PC-9 (cell line): ENCODE measurements at places on chromosomes 12 and 14.

GRCh38 chr12:26697217-26697616 lies 135.8 kb downstream of the ITPR2 start:
- no peak for DNase-seq

DNA sequence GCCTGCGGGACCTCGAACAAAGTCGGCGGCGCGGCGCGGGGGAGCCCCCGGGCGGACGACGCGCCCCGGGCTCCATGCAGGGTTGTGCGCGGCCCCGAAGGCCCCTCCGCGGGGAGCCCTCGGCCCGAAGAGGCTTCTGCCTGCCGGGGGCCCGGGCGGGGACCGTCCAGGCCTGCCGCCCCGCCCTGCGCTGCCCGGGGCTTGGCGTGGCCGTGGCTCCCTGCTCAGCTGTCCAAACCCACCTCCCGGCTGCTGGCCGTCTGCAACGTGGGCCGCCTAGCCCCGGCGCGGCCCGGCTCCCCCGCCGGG lies 670 bp downstream of the DYRK2 start:
- DNase-seq, result no peak

GRCh38 chr12:66066137-66066928 lies 64.2 kb downstream of the LLPH start:
- no peak for DNase-seq

DNA sequence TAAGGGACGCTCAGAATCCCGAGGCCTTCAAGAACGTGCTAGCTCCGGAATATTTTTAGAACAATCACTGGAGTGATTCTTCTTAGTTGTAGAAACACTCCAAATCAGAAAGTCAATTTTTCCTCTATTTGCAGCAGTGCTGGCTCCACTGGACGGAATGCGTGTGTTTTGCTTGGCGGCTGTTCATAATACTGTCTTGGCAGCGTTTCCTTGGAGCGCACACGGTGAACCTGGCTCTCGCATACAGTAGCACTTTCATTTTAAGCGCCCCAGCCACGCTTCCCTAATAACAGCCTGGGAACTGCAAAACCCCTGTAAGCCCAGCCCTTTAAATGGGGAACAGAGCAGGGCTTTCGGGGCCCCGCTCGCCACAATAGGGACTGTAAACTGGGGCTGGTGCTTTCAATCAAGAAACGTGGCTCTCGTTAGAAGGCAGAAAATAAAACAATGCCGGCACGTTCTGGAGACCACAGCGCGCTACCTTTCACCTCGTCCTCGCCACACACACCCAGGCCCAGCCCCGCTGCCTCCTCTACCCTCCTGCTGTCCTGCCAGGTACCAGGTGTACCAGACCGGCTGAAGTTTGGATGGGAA lies 79.9 kb downstream of the BCL11B start:
- no peak for DNase-seq

DNA sequence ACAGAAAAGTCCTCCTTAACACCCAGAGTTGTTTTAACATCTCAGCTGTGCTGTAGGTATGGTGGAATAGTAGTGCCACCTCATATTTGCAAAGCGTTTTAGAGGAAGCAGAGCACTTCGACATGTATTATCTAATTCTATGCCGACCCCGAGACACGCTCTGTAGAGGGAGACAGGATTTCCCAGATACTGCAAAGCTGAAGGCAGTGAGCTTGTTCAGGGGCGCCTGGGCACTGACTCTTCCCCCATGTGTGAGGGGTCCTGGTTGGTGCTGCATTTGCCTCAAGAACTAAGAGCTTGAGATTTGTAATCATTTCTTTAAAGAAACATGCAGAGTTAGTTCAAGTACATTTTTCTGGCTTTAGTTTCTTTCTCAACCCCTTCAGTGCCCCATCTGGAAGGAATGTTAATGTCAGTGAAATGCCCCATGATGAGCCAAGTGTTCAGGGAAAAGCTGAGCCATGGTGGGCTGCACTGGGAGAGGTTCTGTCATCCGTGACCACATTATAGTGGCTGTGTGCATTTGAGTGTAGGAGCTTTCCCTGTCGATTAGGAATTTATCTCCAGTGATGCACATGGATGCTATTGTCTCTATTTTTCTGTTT lies 66.3 kb downstream of the MBIP start:
- no peak for DNase-seq

GRCh38 chr12:118060301-118061010 lies 523 bp downstream of the WSB2 start:
- DNase-seq, result no peak

- no peak for DNase-seq
These were observed 13.3 kb downstream of the RAP1B start for GRCh38 chr12:68623984-68624383.

GRCh38 chr14:91036741-91037469 lies 23.5 kb downstream of the RPS6KA5 start:
- DNase-seq, result no peak

DNA sequence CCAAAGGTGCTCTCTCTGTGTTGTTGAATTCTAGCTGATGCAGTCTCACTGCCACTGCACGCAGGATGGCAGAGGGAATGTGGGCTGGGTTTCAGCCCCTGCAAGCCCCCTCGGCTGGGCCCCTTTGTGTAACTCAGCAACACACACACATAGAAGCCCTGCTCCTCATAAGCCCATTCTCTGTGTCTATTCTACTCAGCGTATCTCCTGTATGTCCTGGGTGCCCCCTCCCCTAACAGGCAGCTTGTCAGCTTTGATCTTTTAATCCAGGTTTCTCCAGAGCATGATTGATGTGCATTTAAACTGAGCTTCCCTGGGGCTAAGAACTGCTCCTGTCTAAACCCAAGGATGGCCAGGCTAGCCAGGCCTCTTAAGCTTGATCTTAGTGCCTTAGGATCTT lies 43.0 kb downstream of the SRRM4 start:
- DNase-seq, result no peak

DNA sequence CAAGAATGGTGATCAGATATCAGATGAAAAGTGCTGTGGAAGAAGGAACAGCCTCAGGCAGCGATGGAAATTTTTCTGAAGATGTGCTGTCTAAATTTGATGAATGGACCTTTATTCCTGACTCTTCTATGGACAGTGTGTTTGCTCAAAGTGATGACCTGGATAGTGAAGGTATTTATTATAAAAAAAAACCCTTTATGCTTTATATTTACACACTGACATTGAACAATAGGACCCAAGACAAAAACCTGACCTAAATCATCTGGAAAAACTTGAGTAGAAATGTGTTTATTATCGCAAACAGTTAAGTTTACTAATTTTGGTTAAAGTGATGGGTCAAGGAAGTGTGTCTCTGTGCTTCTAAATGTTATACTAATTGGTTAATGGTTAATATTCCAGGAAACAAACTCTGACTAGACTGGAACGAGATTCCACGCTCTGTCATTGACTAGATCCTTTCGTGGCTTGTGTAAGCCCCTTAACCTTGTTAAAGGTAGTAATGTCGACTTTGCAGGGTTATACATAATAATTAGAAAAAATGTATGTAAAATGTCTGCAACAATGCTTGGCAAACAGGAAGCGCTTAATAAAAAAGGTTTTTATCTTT lies 62.7 kb downstream of the LRRK2 start:
- no peak for DNase-seq

DNA sequence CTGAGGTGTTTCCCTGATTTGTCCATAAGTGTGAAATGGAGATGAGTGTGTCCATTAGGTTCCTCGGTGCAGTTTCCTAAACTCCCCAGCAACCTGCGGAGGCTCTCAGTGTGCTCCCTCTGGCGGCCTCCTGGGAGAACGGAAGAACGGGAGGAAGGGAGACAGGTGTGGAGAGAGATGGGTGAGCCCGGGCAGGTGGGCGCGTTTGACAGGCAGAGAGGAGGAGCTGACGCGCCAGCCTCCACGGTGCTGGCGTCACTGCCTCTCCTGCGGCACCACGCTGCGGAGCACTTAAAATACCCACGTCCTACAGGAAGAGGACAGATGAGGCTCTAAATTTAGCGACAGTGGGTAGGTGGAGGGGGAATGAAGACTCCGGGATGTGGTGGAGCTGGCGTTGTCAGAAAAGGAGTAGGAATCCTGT lies 26.8 kb upstream of the PEX5 start:
- DNase-seq, result peak; percentile 69

GRCh38 chr14:32142754-32143437 lies 58.9 kb upstream of the RNU6-7 start:
- no peak for DNase-seq

- DNase-seq, result no peak
These were observed 24.0 kb upstream of the NUDT14 start for GRCh38 chr14:105204931-105205672.

DNA sequence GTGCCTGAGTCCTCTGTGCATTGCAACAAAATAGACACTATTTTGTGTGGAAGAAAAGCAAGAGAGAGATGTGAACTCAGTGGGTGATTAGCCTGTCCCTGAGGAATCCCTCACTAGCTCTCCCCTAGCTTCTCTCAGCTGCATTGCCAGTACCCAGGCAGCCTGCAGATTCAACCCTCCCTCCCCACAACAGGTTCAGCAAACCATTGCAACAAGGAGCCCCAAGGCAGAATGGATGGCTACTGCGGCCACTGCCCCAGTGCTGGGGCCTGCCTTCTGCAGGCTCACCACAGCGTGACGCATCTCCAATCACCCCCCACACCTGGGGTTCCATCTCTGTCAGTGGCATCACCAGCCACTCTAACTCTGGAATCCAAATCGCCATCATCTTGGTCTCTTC lies 2.3 kb downstream of the CRACR2A start:
- DNase-seq, result no peak

- no peak for DNase-seq
These were observed 672.4 kb upstream of the FLRT2 start for GRCh38 chr14:84857571-84857970.

DNA sequence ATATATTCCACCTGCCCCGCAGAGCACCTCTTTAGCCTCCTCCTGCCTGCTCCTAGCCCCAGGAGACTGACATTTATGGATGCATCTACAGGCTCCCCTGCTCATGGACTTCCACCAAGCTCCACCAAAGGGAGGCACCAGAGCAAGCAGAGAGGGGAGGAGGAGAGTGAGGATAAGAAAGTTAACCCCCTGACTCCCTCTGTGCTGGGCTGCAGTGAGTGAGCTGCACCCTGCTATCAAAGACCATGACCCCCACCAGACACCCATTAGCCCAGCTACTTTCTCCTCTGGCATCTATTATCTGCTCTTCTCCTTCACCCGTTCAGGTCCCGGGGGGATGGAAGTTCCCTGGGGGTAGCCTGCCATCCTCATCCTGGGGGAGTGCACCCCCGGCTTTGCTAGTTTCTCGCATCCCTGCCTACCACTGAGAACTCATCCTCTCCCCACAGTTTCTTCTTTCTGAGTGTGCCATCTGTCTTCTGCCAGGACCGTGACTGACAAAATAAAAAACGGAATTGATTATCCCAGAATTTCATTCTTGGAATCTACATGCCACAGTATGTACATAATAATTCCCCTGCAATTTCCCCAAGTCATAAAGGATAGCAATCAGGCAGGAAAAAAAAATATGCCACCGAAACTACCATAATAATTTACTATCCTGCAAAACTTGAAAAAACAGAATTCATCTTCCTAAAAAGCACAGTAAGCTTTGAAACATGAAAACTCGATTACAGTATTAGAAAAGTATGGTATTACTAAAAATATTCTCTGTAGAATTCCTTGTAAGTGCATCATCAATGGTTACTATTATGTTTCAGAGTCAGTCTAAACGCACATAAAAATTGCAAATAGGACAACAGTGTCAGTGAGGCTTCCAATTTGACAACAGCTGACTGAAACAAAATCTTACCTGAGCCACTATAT lies 45.2 kb downstream of the FOXN3 start:
- DNase-seq, result no peak

- no peak for DNase-seq
These were observed 22.6 kb downstream of the CHGA start for GRCh38 chr14:92945544-92945943.

DNA sequence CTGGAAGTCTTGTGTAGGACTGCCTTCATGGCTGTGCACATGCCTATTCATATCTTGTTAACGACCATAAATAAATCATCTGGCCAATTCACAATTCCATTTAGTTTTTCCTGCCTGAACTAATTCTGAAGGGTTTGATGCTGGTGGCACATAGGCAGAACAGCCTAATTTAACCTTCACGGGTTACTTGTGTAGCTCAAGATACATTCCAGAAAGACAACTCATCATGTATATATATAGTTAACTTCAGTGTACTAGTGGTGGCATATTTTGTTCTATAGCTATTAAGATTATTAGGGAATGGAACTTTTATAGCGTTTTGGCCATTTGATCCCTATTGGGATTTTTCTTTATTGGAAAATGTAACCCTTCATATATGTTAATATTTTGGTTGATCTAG lies 31.4 kb downstream of the CFAP54 start:
- no peak for DNase-seq

DNA sequence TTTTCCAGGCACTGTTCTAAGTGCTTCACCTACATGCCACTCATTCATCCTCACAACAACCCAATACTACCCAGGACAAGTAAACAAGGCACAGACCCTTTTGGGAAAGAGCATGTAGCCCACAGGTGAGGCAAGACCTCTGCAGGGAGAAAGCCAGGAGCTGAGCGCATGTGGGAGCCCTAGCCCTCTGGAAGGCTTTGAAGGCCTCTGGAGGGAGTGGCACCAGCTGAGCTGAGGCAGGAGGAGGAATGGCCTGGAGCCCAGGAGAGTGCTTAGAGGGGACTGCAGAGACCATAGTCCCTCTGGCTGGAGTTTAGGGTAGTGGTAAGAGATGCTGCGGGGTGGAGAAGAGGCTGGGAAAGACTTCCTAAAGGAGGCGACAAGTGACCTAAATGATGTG lies 516.5 kb downstream of the FUT8 start:
- DNase-seq, result no peak

DNA sequence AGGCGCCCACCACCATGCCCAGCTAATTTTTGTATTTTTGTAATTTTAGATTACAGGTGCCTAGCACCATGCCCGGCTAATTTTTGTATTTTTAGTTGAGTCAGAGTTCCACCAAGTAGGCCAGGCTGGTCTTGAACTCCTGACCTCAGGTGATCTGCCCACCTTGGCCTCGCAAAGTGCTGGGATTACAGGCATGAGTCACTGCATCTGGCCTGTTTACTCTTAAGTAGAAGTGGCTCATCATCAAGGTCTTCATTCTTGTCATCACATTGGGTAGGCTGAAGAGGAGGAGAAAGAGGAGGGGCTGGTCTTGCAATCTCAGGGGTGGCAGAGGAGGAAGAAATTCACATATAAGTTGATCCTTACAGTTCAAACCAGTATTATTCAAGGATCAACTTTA lies 152.4 kb upstream of the ATP2B1 start:
- no peak for DNase-seq

GRCh38 chr14:29352706-29353080 lies 575.0 kb downstream of the PRKD1 start:
- no peak for DNase-seq

DNA sequence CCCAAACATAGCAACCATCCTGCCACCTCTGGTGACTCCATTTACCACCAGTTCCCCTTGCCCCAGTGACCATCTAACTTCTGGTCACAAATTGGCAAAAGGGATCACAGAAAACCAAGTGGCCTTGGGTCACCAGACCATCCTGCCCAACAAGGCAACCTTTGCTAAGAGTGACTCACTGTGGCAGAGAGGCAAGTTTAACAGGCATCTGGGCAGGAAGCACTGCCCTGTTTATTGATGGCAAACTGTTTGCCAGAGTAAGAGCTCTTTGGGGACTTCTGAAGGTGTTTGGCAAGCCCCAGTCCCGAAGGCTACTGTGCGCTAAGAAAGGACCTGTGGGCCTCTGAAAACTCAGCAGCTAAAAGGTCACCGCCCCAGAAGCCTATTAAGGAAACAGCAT lies 28.2 kb upstream of the TMEM233 start:
- DNase-seq, result no peak

- no peak for DNase-seq
These were observed 112.8 kb upstream of the NAP1L1 start for GRCh38 chr12:76197283-76197682.

GRCh38 chr12:124673801-124674617 lies 106.6 kb upstream of the NCOR2 start:
- no peak for DNase-seq

- DNase-seq, result no peak
These were observed 82.4 kb downstream of the SYT10 start for GRCh38 chr12:33357181-33357580.
